ENCODE measurements at places on chromosomes 13 and 19.
A peak's percentile ranks its signal among the peaks of the same experiment; 100 is the strongest.

GRCh38 chr13:23386533-23386932 is 47.0 kb downstream of the SACS start:
- no peak for DNase-seq

DNA sequence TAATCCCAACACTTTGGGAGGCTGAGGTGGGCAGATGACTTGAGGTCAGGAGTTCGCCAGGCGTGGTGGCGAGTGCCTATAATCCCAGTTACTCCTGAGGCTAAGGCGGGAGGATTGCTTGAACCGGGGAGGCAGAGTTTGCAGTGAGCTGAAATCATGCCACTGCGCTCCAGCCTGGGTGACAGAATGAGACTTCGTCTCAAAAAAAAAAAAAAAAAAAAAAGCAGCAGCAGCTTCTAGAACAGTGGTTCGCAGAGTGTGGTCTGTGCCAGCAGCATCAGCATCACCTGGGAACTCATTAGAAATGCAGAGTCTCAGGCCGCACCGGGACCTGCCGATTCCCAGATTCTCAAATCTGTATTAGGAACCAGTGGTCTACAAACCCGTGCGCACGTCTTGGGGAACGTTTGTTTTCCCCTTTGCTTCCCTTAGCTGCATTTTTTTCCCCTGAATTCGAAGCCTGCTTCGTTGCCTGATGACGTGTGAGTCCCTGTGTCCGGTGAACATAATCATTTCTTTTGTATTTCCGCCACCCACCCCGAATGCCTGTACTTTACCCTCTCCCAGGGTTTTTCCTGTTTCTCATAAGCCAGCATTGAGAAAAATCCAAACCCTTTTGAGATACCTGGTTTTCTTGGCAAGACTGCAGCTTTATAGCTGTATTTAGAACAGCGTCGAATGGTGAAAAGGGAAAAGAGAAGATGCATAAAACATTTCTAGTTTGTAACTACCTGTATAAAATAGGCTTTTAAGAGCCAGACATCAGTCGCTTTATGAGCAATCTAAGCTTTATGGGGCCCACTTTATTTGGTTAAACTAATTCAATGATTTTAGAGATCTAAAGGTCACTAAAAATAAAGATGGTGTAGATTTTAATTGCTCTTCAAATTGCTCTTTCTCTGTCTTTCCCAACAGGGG is 49.8 kb downstream of the BICRA start:
- no peak for DNase-seq

GRCh38 chr13:51912091-51912490 is 50.3 kb downstream of the CCDC70 start:
- DNase-seq: peak; percentile 46

GRCh38 chr19:7658219-7658686 is 10.6 kb upstream of the RETN start:
- DNase-seq: peak; percentile 40

DNA sequence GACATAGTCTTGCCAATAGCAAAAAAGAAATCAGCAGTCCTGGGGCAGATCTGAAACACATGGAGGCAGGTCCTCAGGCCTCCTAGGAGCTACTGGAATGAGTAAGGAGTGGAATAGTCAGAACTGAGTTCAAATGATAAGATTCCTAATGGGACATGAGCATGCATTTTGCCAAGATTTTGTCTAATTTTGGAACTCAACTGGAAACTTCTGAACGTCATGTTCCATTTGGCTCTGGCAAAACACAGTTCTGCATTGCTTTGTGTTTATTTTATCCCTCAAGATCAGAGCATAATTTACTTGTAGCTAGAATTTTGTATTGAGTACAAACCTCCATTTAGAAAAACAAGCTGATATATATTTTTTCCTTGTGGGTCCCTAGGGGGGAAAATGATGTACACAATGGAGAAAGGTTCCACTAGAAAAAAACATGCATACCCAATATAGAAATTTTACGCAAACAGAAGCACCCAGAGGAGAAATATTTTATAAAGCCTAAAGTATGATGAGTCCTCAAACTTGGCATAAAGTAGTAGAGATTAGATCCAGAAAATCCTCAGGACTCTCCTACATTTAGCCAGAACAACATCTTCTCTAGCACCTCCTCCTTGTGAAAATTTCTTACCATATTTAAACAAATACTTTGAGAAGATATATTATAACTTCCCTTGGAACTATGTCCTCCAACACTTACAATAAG is 149.0 kb upstream of the SERP2 start:
- no peak for DNase-seq
